ENCODE measurements at places on chromosomes 5 and 9.

DNA sequence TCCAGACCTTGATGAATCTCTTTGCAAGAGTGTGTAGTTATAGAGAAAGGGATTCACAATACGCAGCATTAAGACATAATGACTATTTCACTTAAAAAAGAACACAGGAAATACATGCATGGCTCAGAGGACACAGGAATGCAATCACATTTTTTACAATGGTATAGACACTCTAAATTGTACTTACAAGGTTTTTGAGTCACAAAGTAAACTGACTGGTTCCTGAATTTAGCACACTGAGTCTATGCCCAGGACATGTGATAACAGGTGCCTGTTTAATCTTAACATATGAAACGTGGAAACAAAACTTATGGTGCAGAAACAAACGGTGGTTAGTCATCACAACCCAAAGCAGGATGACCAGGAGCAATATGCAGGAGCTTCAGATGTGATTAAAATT is 6.7 kb downstream of the EPB41L4A start:
- DNase-seq, result no peak

DNA sequence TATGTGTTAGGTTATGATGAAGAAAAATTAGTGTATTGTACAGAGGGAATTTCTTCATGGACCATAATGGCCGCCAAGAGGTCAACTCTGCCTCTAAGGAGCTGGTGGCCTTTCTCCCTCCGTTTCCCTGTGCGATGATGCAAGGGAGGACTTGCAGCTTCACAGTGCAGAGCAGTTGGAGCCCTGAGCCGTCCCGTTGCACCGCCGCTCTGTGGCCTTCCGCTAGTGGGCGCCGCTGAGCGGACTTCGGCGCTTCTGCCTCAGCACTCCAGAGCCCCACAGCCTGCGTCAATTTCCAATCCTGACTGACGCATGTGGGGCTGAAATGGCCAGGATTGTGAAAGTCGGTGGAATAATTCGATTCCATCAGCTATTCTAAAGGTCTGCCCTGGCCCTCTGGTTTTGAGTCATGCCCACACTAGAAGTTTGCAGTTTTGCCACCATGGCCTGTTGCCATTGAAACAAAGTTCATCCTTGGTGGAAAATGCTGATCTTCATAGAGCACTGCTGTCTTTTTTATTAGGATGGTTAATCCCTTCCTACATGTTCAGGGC is 22.7 kb upstream of the LECT2 start:
- peak; percentile 51 for DNase-seq

DNA sequence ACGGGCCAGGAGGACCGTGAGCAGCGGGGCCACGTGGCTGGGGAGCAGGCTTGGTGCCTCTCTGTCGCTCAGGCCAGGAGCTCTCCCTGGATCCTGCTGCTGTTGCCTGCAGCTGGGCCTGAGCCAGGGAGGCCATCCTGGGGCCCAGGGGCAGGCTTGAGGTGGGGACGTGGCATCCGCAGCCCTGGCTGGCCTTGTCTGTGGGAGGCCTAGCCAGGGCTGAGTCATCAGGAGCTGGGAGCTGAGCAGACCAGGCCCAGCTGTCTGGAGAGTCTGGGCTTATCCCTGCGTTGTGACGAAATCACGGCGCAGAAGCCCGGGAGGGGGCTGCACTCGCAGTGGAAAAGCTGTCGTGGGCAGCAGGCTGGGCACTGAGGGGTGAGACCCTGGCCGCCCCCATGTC is 138.8 kb upstream of the COL5A1 start:
- DNase-seq, result peak; percentile 86

GRCh38 chr5:7857926-7858632 is 7.1 kb upstream of the CFAP90 start:
- DNase-seq, result no peak

- no peak for DNase-seq
Observed at GRCh38 chr5:143932584-143932983, 120.6 kb downstream of the HMHB1 start.

DNA sequence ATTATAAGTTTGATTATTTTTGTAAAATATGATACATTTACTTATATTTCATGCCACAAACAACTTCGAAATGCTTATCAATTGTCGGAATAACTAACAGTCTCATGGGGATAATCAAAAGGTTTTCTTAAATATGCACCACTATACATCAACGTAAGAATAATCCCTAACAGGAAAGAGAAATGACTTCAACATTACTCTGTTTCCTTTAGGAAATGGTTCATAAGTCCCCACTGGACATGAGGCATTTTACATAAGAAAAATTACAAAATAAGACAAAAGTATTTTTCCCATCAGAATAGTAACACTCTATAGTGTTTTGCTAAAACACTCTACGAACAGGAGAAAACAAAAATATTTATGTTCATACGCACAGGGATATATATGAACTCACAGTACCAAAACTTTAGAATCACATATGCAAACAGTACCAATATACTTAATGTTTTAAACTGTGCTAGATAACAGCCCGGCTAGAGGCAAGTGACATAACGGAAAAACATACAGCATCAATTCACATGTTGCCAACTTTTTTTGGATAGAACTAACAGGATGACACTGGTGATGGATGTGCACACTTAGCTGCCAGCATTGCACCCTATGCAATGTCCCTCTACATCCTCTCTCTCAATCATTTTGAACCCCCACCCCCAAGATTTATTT is 120.5 kb downstream of the NFIB start:
- no peak for DNase-seq

DNA sequence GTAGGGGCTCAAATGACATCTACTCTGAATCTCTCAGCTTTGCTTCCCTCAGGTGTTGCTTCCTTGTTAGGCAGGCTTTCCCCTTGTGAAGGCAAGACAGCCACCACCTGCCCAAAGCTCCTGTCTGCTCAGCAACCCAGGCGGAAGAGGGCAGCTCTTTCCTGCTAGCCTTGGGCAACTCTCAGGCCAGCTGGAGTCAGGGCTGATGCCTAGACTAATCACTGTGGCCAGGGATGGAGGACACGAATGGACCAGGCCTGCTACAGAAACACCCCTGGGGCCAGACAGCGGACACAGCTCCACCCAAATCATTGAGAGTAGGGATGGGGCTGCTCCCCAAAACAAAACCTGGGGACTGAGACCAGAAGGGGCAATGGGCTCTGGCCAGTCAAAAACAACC is 138.0 kb downstream of the MTX3 start:
- DNase-seq, result no peak

DNA sequence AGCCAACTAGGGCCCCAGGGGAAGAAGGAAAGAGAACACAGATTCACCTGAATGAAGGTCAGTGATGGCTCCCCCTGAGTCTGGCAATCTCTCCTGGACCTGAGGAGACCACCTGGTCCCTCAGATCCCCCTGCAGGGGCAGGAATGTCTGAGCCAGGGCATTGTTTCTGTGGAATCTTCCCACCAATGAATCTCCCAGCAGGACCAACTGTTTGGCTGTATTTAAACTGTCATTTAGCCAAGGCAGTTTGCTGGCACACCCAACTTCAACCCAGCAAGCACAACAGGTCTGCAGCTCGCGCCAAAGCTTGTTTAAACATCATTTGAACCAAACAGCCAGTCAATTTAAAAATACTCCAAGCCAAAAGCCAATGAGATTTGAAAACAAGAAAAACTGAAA is 92.6 kb downstream of the SH3TC2 start:
- DNase-seq, result peak; percentile 42

GRCh38 chr5:33969572-33970452 is 14.7 kb downstream of the SLC45A2 start:
- peak; percentile 40 for DNase-seq

DNA sequence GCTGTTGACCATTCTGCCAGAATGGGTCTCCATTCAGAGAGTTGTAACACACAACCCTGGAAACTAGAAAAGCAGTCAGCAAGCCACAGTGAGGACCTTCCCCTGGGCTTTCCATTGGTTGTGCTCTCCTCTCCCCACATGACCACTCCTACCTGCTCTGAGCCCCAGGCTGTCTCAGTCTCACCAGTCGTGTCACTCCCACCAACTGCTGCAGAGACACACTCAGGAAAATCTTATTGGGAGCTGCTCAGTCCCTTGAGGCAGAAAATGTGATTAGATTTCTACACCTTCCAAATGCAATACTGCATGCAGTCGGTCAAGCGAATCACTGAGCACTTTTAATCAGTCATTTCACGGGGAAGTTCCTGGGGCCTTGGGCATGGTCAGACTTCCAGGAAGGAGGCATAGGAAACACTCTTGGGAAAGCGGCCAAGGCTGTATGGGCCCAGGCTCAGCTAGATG is 284.2 kb upstream of the NMUR2 start:
- no peak for DNase-seq

DNA sequence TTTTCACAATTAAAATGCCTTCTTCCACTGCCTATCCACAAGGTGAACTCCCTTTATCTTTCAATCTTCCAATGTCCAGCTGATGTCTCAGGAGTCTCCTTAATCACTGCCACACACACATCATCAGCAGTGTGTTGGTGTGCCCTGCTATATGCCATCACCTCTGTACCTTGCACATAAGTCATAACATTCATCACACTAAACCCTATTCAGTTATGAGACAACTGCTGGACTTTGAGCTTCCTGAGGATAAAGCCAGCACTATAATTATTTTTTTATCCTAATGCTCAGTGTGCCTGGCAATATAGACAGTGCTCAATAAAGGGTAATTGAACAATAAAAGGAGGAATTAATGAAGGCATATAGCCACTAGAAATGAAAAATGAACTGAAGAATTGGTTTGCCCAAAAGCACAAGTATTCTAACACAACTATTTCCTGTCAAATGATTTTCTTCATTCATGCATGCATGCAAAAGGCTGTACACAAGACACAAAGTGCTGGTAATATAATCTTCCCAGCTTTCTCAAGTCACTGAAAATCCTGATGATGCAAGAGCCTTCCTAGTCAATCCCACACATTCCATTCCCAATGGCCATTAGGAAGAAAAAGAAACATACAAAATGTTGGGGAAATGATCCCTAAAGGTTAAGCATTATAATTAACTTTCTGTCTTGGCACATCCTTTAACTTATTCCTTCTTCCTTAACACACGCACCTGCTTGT is 32.4 kb downstream of the LPAR1 start:
- no peak for DNase-seq

DNA sequence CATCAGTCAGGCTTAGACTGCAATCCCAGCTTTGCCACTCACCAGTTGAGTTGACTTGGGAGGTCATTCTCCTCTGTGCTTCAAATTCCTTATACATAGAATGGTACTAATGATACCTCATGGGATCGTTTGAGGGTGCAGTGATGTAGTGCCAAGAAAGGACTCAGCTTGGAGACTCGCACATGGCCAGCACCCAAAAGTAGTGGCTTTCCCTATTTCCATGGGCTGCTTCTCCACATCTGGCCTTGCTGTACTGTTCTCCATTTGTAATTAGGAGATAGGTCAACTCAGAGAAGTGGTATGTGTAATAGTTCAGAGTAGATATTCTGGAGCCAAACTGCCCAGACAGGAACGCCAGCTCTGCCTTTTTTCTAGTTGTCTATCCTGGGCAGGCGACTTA is 5.5 kb downstream of the CCL19 start:
- DNase-seq, result no peak

DNA sequence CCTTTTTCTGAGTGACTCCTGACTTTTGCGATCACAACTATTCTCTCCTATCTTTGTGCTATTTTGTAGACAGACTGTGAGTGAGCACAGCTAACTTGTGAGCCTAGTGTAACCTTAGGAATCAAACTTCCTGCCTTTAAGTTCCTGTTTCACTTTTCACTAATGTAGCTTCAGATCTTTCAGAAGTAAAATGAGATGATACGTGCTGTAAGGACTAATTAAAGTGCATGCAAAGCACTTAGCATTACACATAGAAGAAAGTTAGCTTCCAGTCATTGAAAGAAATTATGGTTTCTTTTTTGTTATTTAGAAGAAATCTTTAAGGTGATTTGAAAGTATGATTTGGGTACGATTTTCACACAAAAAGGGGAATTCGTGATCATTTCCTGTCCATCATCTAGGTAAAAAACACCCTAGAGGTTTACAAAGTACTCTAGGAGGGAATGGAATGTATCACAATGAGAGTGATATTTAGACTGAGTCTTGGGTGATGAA is 122.7 kb downstream of the ST8SIA4 start:
- DNase-seq, result no peak

DNA sequence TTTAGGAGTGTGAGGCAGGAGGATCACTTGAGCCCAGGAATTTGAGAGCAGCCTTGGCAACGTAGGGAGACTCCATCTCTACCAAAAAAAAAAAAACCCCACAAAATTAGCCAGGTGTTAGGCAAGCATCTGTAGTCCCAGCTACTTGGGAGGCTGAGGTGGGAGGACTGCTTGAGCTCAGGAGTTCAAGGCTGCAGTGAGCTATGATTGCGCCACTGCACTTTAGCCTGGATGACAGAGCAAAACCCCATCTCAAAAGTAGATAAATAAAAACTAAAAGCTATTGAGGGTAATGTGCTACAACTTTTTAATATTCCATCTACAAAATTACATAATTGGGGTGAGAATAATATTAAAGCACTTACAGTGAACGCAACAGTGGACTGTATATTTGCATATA is 5.9 kb downstream of the BDP1 start:
- DNase-seq, result no peak

DNA sequence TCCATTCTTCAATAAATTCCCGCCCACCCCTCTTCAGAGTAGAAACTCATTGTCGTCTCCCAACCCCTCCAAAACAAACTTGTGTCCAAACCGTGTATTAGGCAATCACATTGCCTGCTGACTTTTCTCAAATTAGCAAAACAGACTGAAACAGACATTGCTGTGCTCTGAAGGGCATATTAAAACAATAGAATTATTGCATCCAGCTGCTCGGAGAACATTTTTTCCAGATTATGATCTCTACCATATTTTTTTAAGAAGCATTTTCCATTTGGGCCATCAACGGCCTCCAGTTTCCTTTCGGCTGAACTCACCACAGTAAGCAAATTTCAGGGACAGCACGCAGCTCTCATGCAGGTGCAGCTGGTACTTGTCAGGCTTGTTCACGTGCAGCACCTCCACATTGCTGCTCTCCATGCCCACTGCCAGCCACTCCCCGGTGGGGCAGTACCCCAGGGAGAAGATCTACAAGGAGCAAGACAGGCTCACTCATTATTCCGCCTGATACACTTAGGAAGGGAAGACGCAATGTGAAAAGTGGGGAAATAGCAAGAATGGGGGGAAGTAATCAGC is 104.1 kb downstream of the TLE1 start:
- DNase-seq, result no peak

- no peak for DNase-seq
Observed at GRCh38 chr5:92081958-92082712, 699.0 kb upstream of the ARRDC3 start.

- DNase-seq, result no peak
Observed at GRCh38 chr9:134251296-134252069, 74.8 kb upstream of the RXRA start.

GRCh38 chr5:156595132-156595787 is 254.8 kb upstream of the PPP1R2B start:
- DNase-seq, result no peak

- no peak for DNase-seq
Observed at GRCh38 chr5:53298841-53299240, 181.6 kb upstream of the FST start.

DNA sequence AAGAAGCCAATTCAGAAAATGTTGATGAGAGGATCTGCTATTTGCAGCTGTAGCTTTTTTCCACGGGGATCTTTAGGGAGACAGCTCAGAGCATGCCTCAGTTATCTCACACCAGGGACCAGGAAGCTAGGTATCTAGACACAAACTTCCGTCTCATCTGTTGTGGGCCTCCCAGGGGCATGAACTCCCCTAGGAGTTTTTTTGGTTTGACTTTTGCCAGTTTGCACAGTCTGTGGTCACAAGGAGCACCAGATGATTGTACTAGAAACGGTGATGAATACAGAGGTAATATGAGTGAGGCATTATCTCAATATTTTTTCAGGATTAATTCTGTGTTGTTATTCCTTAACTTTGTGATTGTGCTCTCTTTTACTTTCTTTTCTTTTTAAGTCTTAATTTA is 533.2 kb upstream of the SEMA6A start:
- no peak for DNase-seq

GRCh38 chr5:171629628-171630349 is 155.8 kb upstream of the SMIM23 start:
- peak; percentile 81 for DNase-seq

Measured in left hindlimb (tissue), 1 donor.